Osteocyte (in vitro differentiated cells): ENCODE measurements at places on chromosomes 6 and 20.
A peak's percentile ranks its signal among the peaks of the same experiment; 100 is the strongest.

DNA sequence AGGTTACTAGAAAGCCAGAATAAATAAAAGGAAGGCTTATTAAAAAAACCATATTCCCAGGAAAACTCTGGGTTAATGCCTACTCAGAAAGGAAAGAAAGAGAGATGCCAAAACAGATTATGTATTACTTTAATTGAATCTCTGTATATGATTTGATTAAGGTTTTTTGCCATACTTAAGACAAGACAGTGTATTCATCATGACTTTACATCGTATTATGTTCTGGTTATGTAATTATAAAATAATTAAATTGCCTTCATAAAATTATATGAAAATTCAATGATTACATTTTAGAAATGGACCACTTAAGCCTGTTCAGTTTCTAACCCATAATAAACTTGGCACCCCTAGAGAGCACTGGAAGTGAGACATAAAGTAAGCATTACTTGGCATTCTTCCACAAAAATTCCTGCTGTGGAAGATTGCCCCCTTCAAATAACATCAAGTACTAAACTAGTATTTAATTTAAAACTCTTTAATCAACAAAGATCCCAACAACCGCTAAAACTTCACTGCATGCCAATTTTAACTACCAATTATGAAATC lies 20.8 kb upstream of the IBTK start:
- no peak for DNase-seq

- no peak for DNase-seq
Observed at GRCh38 chr6:42454428-42454791, 2.7 kb upstream of the TRERF1 start.

GRCh38 chr6:53986165-53986720 lies 125.0 kb upstream of the MLIP start:
- DNase-seq: no peak

DNA sequence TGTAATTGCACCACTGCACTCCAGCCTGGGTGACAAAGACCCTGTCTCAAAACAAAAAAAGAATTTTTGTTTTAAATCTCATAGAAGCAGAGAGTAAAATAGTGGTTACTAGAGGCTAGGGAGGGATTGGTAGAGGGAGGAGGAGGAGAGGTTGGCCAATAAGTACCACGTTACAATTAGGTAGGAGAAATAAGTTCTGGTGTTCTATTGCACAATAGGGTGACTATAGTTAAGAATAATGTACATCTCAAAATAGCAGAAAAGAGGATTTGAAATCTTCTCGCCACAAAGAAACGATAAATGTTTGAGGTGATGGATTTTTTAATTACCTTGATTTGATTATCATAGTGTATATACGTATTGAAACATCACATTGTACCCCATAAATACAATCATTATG lies 27.1 kb upstream of the TOP1 start:
- no peak for DNase-seq

GRCh38 chr6:97195117-97195516 lies 87.9 kb downstream of the MMS22L start:
- no peak for DNase-seq

DNA sequence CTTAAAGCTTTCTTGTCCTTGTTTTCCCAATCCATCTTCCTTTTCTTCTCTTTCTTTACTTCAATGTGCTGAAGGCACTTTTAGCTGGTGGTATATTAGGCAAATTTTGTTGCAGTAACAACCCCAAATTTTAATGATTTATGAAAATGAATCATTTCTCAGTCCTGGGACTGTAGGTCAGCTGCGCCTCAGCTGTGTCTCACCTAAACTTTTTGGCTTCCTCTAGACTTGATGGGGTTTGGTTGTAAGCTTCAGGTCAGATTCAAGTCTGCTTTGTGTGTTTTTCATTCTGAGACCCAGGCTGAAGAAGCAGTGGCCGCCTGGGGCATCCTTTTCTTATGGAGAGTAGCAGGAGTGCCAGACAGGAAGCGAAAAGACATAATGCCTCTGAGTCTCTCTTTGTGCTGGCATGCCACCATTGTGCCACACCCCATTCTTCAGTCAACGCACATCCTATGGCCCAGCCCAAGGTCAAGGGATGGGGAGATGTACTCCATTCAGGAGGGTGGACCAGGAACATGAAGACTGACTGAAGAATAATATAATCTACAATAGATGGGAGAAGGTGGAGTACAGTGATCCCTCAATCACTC lies 28.9 kb upstream of the CD83 start:
- no peak for DNase-seq

DNA sequence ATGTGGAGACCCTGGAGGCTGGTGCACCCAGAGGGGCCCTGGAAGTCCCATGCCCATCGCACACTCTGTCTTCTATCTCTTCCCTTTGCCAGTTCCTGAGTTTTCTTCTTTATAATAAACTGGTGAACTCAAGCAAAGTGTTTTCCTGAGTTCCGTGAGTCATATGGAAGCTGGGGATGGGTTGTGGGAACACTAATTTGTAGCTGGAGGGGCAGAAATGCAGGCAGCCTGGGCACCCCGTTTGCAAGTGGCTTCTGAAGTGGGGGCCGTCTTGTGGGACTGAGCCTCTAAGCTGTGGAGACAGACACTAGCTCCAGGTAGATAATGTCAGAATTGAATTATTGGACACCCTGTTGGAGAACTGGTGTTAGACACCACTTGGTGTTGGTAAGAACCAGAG lies 3.2 kb upstream of the PPP1R3G start:
- peak; percentile 49 for DNase-seq

GRCh38 chr6:91868539-91869202 lies 1281.8 kb upstream of the MAP3K7 start:
- no peak for DNase-seq

DNA sequence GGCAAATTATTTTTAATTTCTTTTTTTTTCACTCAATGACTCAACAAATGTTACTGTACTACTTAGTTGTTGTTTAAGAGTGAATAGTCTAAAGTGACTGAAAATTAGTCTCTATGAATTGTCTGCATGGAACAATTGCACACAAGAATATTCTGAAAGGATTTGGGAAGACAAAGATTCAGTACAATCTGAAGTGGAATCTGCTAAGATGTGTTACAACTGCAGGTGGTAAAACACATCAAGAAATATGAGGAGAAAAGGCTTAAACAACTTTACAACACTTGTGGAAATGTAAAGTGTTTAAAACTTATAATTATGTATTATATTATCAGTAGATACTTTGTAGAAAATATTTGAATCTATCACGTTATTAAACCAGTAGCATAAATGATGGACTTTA lies 193.4 kb downstream of the WDR27 start:
- no peak for DNase-seq

GRCh38 chr6:143426026-143426425 lies 24.5 kb downstream of the ADAT2 start:
- DNase-seq: no peak

GRCh38 chr20:57322476-57322875 lies 7.1 kb upstream of the SPO11 start:
- DNase-seq: peak; percentile 21

GRCh38 chr20:13313201-13313600 lies 92.1 kb downstream of the ISM1 start:
- no peak for DNase-seq

DNA sequence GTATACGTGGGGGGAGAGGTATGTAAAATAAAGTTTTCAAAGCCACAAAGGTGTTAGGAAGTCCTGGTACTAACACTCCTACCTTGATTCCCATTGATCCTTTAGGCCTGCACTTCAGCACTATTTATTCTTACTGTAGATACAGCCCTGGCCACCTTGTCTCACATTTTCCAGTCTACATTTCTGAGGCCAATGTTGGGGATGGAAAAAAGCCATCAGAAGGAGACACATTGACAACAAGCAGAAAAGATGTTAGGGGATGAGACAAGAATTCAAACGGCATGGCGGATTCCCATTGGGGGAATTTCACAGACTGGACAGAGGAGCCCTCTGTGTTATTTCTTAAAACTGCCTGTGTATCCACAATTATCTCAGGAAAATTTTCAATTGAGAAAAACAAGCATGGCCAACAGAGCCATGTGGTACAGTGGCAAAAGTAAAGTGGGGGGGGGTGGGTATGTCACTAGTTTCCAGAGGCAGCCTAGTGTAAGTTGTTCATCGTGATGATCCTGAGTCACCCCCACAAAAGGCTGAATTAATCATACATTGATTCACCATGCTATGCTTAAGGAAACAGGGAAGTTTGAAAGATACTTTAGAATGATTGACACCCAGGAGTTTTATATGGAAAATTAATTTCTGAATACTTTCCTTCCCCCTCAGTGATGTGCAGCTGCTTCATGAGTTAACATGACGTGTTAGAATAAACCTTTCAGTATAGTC lies 40.5 kb downstream of the RREB1 start:
- peak; percentile 17 for DNase-seq

DNA sequence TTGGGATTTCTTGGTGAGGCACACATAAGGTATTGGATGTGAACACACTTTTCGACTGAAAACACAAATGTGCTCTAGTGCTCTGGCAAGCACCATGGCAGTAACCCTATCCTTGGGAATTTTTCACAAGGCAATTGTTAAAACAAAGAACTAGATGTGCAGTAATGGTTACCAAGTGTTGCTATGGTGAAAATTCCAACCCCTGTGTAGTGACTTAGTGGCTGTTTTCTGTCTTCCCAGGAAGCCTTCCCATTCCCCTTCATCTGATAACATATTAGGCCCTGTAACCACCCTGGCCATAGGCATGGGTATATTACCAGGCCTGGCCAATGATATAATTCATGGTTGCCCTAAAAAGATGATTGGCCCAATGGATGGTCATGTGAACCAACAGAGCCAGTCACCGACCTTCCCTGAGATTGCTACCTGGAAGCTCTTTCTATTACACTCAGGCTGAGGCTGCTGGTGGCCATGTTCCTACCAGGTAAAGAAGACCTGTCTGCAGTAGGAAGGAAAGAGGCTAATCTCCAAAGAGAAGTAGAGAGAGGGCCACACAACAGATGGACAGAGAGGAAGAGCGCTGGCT lies 4.1 kb downstream of the C20orf202 start:
- no peak for DNase-seq

DNA sequence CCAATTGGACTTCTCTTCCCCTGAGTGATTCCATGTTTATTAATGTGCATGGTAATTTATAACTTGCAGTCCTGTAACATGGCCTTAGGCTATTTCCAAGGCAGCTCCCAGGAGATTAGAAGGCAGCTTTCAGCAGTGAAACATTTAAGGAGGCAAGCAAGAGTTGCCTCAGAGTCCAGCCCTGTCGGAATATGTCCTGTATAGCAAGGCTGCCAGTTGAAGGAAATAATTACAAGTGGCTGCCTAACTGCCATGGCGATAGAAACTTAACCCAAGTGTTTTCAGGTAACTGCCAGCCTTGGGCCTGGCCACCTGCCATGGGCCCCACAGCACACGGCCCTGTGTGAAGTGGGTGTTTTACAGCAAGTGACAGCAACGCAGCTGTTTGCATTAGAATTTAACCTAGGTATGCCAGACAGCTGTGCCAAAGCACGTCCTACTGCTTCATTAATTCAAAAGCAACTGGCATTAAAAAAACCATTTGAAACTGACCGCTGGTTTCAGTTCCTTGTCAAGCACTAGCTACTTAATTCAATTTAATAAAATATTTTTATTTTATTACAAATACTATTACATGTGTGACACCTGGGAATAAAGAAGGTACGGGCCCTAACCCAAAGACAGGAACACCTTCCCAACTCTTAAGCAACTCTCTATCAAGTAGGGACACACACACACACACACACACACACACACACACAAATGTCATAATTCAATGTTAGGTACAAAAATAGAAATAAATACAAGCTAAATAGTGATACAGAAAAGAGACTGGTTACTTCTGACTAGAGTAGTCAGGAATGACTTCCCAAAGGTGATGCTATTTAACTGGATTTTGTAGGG lies 151.8 kb upstream of the HEY2 start:
- DNase-seq: peak; percentile 85

- DNase-seq: no peak
Observed at GRCh38 chr6:45420909-45421708, 43.4 kb upstream of the SUPT3H start.

DNA sequence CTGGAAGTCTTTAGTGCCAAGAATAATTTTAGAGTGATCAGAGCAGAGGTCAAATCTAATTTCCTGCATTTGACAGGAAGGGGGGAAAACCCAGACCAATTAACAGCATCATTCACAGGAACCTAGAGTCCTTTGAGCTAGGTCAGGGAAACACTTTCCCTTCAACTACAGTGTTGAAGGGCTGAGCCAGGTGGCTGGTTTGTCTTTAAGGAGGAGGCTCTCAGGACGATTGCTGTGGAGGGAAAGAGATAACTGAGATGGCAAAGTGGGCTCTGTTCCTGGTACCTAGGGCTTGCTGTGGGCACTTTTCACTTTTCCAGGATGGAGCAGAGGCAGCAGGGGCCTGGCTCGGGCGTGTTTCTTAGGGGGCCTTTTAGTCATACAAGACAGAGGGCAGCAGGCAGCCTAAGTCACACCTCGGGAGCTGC lies 111.9 kb downstream of the SCML4 start:
- DNase-seq: no peak

DNA sequence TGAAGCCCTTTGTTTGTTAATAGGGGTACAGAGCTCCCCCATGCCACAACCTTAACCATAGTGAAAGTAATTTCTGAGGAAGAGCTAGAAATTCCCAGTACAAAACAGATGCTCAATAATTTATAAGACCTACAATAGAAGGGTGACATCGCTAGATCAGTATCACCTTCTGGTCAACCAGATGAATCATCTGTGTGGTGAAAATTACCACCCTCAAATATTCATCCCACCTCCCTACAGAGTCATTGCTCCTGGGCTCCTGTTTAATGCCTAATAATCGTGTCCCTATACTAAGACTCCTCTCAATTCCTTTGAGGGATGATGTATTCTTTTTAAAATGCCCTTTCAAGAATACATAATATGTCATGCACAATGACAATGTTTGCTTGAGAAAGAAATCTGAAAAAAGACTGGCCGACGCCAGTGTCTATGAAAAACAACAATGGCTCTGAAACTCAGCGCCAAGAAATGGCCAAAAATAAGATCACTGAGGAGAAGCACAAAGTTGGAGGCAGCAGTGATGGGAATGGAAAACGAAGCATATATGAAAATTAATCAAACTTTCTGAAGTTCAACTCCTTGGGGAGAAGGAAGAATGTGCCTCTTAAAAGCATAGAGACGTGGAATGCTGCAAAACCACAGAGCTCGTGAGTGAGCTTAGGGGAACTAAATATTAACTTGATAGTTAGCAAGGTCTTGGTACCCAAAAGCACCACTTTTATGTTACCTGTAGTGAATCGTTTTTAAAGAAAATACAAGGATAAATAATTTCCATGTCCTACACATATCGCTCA lies 11.0 kb upstream of the ADGRF5 start:
- DNase-seq: no peak

- no peak for DNase-seq
Observed at GRCh38 chr6:96923871-96924493, 546 bp upstream of the KLHL32 start.

DNA sequence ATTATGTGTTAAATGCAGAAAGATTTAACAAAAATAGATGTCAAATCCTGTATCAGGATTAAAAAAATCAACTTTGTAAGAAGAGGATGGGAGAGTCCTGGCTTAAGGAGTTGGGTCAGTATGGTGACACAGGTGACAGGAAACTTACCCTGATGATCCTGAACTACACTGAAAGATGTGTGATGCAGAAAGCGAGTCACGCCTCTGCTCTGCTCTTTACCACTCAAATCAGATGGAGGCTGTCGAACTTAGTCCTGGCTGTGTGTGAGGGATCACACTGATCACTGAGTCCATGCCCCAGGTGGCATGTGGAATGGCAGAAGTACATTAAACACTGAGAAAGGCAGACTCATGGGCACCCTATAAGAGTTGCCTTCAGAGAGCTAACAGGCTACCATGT lies 92.9 kb downstream of the GJA10 start:
- no peak for DNase-seq

GRCh38 chr6:17096096-17096495 lies 5.8 kb upstream of the STMND1 start:
- no peak for DNase-seq
